ENCODE measurements at places on chromosomes 6 and 20. TPM values are rescaled to one million over a fixed set of nuclear protein-coding genes. Genes with fewer than 3 reads are reported as not detected.

DNA sequence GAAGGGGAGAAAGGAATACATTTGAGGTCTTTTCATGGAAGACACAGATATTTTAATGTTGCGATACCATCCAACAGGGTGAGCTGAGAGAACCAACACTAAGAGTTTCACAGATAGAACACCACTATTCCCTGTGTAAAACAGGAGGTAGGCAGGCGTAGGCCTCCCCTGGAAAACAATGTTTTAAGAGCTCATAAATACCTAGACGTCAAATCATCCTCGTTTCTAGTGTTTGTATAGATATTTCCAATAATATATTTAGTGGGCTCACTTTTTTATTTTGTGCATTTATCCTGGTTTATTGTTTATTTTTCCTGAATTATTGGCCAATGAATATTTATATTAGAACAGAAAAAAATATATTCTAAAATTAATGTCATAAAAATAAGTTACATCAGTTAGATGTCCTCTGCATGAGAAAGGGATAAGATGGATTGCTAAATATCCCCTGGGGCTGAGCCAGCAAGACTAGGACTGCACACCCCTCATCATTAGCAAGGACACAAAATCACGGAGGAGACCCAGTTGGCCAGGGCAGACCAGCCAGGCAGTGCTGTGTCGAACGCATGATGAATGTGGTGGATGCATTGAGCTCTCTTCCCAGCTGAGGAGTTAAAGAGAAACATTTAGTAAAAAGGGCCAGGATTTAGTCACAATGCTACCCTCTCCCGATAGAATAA, 380.5 kb downstream of the C6orf118 start:
- no peak for DNase-seq

DNA sequence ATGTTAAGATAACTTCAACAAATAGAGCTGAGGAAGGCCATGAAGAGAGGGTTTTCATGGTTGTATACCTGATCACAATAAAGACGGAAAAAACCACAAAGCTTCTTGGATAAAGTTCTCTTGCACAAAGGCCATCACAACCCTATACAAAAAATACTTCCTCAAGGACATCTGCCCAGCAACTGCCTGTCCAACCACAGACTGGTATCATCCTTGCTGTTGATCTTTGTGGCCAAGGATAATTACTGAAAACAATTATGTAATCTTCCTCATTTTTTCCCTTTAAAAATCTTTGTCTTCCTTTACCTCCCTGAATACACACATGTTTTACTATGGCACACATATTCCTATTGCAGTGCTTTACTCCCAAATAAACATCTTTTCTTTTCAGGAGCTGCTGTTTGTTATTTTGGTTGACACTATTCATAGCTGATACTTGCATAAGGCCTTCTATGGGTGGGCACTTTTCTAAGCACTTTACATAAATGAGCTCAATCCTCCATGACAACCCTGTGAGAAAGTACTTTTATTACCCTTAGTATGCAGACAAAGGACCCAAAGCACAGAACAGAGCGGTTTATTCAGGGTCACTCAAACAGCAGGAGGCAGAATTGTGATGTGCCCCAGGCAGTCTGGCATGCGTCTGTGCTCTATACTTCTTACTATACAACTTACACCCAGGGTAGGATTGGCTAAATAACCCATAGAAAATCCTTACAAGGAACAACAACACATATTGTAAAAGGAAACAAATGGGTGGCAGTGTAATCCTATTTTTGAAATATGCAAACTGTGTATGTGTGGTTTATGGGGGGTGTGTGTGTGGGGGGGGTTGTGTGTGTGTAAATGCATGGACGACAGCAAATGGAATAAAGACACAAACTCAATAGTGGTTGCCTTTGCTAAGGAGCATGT, 35.1 kb downstream of the SNRNP48 start:
- no peak for DNase-seq

GRCh38 chr6:118581489-118581959, 33.4 kb downstream of the PLN start:
- DNase-seq = no peak

DNA sequence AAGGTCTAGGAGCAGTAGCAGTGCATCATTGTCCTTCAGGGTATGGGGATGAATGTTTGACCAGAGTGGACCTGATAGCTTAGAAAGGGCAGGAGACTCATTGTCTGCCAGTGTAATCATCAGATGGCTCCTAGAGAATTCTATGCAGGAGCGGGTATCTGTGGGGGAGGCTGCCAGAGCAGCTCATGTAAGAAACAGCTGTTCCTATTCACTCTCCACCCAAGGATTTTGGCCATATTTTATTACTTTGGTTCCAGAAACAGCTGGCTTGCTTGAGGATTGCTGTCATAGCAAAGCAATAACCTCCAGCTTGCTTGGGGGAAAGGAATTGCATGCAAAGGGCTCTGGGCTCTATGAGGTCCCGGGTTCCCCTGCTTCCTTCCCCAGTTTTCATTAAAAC, 44.1 kb downstream of the RALY start:
- DNase-seq = no peak

IL17A gene
- not detected for total RNA-seq

HLA-DQA2 gene
- not detected for total RNA-seq

DNA sequence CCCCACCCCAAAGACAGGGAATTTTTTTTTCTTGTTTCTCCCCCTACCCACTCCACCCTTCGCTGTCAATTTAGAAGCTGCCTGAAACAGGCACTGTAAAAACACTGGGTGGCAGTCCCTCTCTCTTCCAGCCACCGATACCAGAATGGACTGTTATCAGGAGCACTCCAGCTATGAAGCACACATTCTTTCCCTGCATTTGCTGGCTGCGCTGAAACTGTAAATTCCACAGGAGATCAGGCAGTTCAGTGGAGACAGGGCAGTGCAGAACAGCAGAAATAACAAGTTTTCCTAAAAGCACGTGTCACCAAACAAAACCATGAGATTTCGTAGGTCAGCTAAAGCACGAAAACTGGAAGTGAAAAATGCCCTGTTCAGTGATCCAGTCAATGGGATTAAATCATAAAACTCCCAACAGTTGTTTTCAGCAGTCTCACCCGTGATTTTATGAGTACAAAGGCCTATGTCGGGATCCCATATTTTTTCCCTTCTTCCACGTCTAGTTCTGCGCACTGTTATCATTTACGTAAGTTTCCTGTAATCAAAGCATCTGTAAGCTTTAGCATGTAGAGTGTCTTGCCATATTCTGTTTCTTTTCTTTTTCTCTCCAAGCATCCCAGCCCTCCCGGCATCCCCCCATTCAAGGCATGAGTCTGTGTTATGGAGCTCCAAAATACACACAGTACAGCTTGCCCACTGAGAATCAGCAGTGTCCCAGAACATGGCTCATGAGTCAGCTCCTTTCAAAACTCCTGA, 359.9 kb upstream of the EPHA7 start:
- DNase-seq = no peak

DNA sequence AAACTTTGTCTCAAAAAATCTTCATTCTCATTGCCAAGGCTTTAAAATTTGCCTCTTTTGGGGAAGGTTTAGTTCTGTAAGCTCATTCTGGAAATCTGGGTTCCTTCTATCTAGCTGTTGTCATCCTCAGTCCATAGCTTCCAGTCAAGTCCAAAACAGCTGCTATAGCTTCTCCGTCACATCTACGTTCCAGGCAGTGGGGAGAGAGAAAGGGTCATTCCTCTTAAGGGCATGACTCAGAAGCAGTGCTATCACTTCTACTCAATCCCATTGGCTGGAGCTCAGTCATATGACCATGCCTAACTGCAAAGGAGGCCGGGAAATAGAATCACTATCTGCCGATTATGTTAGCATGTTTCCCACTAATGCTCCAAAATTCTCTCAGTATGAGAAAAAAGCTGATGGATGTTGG, 141.4 kb upstream of the PTPN1 start:
- no peak for DNase-seq

DNA sequence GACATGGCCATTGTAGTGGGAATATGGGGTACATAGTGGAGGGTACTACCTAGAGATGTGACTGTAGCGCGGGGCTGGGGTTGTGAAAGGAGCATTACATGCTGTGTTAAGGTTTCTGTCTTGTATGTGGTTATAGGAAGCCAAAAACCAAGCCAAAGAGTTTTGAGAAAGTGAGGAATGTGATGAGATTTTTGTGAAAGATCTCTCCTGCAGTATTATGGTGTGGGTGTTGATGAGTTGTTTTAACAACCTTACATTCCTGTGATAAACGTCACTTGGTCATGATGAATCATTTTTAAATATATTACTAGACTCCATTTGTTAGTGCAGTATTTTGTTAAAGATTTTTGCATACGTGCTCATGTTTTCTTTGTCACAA, 48.9 kb downstream of the ZFAND3 start:
- DNase-seq = peak; percentile 59

DNA sequence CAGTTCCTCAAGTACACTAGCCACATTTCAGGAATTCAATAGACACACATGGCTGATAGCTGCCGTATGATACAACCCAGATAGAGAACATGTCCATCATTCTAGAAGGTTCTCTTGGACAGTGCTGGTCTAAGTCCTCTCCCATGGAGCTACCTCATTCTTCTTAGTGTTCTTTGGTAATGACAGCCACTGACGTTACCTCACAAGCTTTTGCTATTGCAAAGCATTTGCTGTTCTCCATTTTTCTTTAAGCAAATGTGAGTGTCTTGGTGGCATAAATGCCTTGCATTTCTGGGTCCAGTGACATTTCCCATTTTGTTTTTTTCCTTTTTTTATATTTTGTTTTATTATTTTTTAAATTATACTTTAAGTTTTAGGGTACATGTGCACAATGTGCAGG, 8.3 kb upstream of the CEBPB start:
- DNase-seq = no peak

DNA sequence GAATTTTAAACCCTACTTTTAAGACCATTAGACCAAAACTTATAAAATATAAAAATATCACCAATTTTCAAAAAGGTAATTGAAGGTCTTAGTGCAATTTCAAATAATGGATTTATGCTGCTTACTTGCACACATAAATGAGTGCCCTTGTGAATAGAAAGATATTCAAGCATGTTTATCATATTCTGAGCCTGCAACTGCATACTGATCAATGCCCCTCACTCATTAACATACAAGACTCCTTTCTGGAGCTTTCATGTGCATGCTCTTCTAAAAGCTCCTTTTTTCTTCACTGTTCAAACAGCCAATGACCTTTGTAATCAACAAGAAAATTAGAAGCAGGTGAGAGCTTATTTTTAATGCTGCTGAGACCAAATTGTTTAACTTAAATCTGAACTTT, 1139.3 kb downstream of the HACE1 start:
- DNase-seq = no peak

Data from osteoblast (primary cell).